Effector memory CD8-positive, alpha-beta T cell (primary cell): ENCODE measurements at places on chromosomes 12 and 14.

GRCh38 chr14:65604535-65604934 lies 192.0 kb downstream of the FUT8 start:
- DNase-seq = no peak

DNA sequence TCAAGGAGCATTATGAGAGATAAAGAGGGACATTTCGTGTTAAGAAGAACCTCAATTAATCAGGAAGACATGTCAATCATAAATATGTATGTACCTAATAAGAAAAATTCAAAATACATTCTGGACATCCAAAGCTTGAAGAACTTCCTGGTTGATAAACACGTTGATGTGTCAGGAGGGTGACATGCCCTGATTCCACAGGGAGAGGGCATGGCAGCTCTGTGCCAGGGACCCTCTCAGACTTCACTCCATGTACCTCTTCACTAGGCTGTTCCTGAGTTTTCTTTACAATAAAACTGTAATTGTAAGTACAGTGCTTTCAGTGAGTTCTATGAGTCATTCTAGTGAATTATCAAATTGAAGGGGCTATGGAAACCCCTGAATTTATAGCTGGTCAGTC lies 163.5 kb downstream of the CFAP54 start:
- no peak for DNase-seq

GRCh38 chr14:104970231-104971068 lies 7.7 kb downstream of the AHNAK2 start:
- DNase-seq = no peak

GRCh38 chr12:51190820-51191219 lies 17.9 kb upstream of the TFCP2 start:
- DNase-seq = no peak

- DNase-seq = no peak
These were observed 151.4 kb downstream of the MED13L start for GRCh38 chr12:116125956-116126566.

- no peak for DNase-seq
These were observed 19.6 kb upstream of the PPP1R13B start for GRCh38 chr14:103867020-103867419.

DNA sequence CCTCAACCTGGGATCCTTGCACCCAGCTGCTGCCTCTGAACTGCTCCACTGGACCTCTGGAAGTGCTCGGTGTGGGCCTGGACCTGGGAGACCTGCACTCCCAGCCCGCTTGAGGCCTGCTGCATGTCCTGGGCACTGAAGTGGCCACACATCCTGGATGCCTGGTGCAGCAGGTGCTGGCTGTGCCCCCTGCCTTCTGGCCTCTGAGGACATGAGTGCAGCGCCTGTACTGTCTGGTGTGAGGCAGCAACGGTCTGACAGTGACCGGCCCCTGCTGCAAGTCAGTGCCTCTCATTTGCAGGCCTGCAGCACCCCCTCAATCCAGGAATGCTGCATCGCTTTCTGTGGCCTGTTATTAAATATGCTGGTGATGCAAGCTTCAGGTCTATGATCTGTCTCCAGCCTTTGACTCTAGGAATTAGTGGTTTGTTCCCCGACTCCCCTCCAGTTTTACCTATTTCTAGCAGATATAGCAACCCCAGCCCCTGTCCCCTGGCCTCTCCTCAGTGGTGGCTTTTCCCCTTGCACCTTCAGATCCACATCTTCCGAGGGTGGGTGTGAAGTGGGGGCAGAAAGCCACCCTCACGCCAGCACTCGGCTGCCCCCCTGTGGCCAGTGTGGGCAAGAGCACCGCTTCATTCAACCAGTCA lies 3.6 kb downstream of the SMIM41 start:
- DNase-seq = peak; percentile 64

- no peak for DNase-seq
These were observed 205.1 kb upstream of the TBX3 start for GRCh38 chr12:114888928-114889584.

DNA sequence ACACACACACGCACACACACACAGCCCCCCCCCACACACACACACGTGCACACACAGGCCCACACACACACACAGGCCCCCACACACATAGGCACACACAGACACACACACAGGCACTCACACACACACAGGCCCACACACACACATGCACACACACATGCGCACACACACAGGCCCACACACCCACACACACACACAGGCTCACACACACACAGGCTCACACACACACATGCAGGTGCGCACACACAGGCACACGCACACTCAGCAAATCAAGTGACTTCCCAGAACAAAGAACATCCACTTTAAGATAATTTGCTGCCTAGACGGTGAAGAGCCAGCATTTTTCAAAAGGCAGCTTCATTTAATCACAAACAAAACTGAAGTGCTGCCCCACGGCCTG lies 78.5 kb upstream of the FBRSL1 start:
- DNase-seq = no peak

- no peak for DNase-seq
These were observed 26.1 kb downstream of the TPCN1 start for GRCh38 chr12:113247123-113248050.

GRCh38 chr12:123934016-123934620 lies 38.5 kb downstream of the CCDC92 start:
- no peak for DNase-seq

DNA sequence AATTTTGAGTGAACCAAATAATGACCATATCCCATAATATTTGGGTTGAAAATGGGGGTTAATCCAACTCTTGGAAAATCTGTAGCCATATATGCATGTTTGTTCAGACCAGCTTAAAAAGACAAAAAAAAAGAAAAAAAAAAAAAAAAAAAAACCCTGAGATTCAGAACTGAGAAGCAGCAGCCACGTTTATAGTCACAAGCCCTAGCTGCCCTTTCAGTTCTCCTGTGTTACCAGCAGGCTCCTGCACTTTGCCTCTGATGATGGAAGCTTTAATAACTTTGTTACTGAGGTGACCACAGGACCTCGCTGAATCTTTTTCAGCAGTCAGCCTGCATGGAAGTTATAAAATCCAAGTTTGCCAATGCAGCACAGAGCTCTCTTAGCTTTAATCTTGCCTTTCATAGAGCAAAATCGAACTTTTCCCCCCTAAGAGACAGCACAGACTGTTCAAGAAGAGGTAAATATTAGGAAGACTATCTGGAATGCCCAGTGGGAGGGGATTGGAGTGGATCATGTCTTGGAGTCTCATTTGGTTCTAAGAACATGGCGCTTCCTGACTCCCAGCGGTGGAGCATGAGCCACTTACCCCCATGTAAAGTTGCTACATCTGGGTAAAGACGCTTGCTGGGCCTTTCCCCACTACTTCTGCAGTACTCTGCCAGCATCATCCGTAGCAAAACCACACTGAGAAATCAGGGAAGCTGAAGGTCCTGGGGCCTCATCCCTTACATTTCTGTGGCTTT lies 20.6 kb downstream of the GNG2 start:
- no peak for DNase-seq

- no peak for DNase-seq
These were observed 168.1 kb upstream of the PARP11 start for GRCh38 chr12:4041187-4041885.

GRCh38 chr14:35999294-35999693 lies 173.2 kb downstream of the BRMS1L start:
- DNase-seq = no peak

DNA sequence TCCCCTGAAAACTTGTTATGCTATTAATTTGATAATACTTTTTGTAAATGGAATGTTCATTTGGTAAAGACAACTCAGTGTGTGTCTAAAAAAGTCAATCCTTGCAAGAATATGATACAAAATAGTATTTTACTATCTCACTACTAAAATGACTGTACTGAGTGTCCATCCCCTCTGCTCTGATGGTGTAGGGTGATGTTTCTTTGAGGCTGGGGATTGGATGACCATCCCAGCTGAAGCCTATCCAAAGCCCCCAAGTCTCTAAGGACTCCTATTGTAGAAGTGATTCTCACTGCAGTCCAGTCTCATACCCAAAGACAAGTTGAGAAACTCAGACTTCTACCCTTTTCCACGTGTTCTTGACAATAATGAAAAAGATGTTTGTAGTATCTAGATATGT lies 1128.4 kb downstream of the BCL11B start:
- no peak for DNase-seq

- DNase-seq = no peak
These were observed 154.5 kb downstream of the TGFB3 start for GRCh38 chr14:75827331-75827730.

DNA sequence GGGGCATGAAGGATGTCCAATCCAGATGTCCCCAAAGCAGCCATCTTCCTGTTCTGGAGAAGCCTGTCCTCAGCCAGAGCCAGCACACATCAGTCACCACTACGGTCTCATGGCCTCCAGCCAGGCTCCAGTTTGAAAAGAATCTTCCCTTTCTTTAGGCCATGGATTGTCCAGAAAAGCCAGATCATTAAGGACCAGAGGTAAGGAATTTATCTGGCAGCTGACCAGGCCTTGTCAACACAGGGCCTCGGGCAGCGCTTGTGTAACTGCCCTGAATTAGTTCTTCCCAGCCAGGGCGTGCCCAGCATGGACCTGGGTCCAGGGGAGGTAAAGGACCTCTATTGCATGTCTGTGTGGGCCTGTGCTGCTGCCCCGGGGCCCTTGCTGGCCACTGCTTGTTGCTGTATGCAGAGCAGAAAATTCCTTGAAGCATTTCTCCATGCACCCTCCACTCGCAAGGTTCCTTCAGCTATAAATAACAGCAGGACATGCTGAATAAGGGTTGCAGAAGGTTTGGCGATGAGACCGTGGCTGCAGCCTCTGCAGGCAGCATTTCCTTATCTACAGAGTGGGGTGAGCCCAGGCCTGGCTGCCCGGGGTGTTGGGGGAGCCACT lies 21.7 kb upstream of the VPS37B start:
- DNase-seq = no peak

GRCh38 chr12:119475650-119476049 lies 117.9 kb upstream of the TMEM233 start:
- DNase-seq = no peak

DNA sequence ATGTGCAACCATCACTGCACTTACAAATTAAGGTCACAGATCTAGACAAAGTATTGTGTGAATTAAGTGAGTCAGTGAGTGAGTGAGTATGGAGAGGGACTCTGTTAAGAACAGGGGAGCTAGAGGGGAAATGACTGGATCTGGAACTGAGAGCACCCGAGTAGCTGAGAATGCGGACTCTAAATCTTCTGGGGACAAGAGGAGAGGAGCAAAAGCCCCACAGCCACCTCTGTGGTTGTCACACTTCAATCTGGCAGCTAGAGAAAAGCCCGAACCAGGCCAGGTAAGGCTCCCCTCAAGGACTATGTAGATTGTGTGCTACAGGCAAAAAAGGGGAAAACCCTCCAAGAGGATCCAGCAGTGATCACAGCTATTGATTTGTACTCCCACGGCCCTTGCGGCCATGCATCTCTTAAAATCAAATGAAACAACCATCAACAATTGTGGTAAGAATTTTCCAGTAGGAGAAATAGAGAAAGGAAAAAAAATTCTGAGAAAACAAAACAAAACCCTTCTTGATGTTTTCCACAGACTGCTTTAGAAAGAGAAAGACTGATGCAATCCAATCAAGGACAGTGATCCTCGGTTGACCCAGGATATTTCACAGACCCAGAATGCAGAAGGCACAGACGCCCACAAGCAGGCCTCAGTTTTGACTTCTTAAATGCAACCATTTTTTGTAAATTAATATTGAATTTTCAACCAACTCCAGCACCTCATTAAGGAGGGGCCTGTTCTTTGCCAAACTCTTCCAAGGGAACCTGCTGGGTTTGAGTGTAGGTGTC lies 109.6 kb downstream of the SLC38A6 start:
- DNase-seq = no peak

DNA sequence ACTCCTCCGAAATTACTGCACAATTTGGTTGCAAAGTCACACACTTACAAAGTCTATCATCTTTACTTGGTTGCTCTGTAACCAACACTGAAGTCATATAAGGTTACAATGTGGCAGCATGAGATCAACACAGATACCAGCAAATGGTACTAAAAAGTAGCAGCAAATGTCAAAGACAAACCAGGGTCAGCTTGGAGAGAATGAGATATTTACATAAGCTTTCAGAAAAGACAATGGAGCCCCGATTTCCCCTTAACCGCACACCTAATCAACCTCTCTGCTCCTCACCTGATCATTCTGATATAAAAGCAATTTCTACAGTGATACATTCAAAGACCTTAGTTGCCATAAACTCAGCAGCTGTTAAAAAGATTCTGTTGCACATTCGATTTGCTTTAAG lies 76.4 kb upstream of the FOXN3 start:
- no peak for DNase-seq

DNA sequence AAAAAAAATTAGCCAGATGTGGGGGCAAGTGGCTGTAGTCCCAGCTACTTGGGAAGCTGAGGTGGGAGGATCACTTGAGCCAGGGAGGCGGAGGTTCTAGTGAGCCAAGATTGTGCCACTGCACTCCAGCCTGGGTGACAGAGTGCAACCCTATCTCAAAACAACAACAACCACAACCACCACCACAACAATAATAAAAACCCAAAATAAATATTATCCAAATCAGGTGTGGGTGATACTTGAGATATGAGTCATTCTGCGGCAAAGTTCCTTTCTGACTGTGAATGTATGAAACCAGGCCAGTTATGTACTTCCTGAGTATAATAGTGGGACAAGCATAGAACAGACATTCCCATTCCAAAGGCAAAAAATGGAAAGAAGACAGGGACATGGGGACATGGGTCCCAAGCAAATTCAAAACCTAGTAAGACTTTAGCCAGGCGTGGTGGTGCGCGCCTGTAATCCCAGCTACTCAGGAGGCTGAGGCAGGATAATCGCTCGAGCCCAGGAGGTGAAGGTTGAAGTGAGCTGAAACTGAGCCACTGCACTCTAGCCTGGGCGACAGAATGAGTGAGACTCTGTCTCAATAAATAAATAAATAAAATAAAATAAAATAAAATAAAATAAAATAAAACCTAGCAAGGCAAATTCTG lies 9.7 kb upstream of the ERC1 start:
- no peak for DNase-seq

GRCh38 chr12:124165695-124166094 lies 129.2 kb upstream of the RFLNA start:
- DNase-seq = no peak

GRCh38 chr14:25095736-25096437 lies 45.9 kb upstream of the STXBP6 start:
- DNase-seq = no peak

DNA sequence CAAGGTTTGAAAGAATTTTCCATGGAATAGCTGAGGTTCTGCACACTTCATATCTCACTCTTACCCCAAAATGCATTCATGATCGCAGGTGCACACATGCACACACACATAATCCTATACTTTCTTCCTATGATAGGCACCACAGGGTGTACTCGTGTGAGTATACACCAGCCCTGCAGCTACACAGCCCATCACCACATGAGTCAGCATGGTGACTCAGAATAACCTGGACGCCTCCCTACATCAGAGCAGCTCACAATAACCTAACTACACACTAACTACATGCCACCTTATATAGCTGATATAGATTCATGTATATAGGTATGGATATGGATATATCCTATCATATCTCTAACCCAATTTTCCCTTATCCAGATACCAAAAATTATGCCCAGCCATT lies 850.2 kb upstream of the TMEM132C start:
- DNase-seq = no peak
